ENCODE measurements at places on chromosomes 1 and 21.

GRCh38 chr1:94218332-94218731 is 19.1 kb downstream of the ARHGAP29 start:
- no peak for DNase-seq

DNA sequence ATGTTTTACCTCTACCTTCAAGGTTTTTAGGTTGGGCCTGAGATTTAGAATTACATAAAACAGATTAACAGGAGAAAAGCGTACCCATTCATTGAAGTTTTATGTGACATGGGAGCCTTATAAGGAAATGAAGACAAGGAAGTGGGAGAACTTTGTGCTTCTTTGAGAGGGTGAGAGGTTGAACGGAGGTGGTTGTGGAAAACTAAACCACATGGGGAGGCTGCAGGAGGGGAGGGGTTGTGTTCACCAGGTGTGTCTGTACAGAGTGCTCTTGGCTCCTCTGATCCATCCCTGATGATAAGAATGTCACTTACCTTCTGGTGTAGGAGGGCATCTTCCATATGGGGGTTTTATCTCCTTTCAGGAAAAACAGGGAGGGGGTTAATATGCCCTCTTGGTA is 2.7 kb downstream of the SLX9 start:
- no peak for DNase-seq

DNA sequence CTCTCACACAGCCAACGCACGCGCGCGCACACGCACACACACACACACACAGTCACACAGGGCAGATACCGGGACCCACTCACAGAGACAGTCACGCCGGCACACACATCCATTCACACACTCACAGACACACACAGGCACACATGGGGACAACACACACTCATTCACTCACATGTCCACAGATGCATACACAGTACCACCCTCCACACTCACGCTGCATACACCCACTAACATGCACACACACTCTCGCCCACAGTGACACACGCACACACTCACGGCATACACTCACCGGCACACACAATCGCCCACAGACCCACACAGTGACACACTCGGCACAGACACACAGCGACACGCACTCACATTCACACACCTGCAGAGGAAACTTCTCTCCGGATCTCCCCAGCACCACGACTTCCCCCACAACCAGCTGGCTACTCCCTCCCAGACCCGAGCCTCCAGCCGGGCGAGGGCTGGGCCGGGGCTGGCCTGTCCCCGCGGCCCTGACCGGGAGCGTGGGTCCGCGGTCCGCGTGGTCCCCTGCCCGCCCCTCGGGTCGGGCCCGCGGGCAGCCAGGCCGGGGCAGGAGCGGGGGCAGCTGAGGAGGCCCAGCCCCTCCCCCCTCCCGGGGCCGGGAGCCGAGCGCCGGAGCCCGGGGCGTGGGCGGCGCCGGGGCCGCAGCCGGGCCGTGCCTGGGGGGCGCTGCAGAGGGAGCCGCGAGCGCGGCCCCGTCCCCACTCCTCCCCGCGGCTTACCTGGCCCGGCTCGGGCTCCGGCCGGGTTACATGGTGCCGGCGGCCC is 552 bp downstream of the DLGAP3 start:
- peak; percentile 4 for DNase-seq

- DNase-seq, result no peak
These were observed 28.0 kb upstream of the RERE start for GRCh38 chr1:8845104-8846097.

GRCh38 chr1:113091988-113092594 is 19.1 kb downstream of the LRIG2 start:
- no peak for DNase-seq

- DNase-seq, result no peak
These were observed 535.9 kb downstream of the MATN1 start for GRCh38 chr1:30187413-30188023.

DNA sequence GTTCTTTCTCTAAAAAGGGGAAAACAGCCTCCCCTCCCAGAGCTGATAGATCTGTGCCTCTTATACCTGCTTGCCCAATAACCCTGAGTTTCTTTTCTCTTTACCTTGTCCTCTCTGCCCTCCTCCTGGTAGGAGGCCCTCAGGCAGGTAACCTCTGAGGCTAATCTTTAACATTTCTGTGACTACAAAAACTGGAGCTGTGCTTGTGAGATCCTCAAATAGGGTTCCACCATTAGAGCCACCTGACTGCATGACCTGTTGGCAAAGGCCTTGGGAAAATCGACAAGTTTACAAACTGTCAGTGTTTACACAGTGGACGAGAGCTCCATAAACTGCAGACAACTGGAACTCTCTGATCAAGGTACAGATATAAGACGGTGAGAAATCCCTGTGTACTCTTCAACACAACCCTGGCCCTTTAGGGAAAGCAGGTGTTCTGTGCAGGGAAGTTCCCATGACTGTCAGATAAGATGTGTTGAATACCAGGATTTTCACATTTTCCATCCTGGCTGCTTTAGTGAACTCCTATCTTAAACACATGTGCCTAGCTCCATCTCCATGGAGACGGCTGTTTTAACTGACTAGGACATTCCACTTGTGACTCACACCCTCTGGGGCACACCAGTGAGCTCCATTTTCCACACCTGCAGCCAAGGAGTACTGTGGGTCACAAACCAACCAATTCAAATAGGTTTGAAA is 38.3 kb downstream of the ECE1 start:
- no peak for DNase-seq

- no peak for DNase-seq
These were observed 8.4 kb downstream of the MYBPH start for GRCh38 chr1:203167026-203167912.

- no peak for DNase-seq
These were observed 27.2 kb upstream of the FAM3B start for GRCh38 chr21:41289431-41289830.
